ENCODE measurements at places on chromosomes 3 and 15. TPM values are rescaled to one million over a fixed set of nuclear protein-coding genes. Genes with fewer than 3 reads are reported as not detected.

The CHL1 gene
- total RNA-seq = 7.5 TPM

The KCNH8 gene
- total RNA-seq = 0.77 TPM

GRCh38 chr3:157130467-157131251, 29.3 kb downstream of the CCNL1 start:
- DNase-seq = peak; percentile 94

DNA sequence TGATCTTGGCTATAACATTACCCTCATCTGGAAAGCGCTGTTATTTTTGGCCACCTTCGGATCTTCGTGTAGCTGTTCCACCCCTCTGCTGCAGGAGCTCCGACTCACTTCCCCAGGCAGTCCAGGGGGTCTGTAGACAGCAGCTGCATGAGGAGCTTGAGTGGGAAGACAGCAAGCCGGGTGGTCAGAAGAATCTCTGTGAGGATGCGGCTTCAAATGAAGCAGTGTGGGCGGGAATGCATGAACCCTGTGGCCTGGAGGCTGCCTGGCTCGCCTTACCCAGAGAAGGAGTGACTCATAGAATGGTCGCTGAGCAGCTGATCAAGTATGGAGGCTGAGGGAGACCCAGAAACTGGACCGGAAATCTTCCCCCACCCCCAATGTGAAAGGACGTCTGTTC, 45.2 kb upstream of the NR2F2 start:
- DNase-seq = no peak

- no peak for DNase-seq
Measured at GRCh38 chr3:37093481-37093880, 80.9 kb downstream of the LRRFIP2 start.

GRCh38 chr3:130963878-130964277, 62.7 kb downstream of the ASTE1 start:
- no peak for DNase-seq

- DNase-seq = no peak
Measured at GRCh38 chr3:64264501-64265109, 39.3 kb upstream of the PRICKLE2 start.

DNA sequence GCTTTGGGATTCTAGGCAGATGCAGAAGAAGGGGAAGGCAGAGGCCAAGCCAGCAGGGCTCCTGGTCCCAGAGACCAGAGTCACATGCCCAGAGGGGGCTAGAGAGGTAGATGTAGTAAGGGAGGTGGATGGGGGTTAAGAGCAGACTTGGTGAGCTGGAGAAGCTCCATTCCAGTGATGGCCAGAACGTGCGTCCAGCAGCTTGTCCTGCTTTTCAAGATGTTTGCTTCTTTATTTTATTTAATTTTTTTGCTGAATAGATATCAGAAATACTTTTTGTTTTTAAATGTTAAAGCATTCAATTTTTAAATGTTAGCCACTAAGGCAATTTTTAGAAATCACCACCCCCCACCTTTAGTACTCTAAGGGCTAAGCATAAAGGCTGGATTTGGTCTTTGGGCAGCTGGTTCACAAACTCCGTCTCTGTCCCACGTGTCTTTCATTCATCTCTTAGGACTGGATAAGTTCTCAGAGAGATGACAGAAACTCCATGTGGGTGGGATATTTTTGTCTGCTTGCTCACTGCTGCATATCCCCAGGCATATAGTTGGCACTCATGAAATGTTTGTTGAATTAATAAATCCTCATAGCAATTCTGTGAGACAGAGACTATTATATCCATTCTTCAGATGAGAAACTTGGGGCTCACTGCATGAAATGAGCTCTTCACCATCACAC, 6.7 kb downstream of the COLQ start:
- no peak for DNase-seq

GRCh38 chr15:88725305-88726210, 77.7 kb upstream of the ACAN start:
- DNase-seq = no peak

- DNase-seq = no peak
Measured at GRCh38 chr3:167397826-167398225, 17.7 kb upstream of the ZBBX start.

GRCh38 chr3:55721716-55722484, 234.8 kb upstream of the WNT5A start:
- peak; percentile 26 for DNase-seq

DNA sequence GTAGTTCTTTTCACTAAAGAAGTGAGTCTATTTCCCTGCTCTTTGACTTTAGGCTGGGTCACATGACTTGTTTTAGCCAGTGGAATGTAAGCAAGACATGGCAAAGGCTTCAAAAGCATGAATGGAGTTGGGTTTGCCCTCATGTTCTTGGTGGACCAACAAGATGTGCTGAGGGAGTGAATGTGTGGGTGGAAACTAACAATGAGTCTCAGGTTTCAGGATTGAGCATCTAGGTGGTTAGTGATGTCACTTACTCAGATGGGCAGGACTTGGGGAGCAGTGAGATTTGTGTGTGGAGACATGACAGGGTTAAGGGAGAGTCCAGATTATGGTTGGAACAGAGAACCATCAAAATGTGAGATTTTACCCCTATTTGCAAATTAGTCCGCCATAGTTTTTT, 181.4 kb upstream of the UBE2E1 start:
- DNase-seq = no peak

DNA sequence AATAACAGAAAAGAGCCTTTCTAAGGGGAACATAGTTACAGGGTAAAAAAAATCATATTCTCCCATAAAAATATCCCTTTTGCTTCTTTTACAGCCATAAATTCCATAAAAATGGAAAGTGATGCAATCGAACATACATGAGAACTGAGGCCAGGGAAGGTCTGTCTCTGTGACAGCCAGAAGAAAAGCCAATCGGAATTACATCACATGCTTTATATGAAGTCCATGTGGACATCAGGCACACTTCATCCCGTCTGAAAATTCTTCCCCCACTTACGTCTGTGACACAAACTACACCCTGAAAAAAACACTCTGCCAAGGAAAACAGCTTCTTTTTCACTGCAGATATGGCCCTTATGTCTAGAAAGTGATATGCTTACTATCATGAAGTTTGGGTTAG, 323.5 kb downstream of the ERC2 start:
- no peak for DNase-seq

DNA sequence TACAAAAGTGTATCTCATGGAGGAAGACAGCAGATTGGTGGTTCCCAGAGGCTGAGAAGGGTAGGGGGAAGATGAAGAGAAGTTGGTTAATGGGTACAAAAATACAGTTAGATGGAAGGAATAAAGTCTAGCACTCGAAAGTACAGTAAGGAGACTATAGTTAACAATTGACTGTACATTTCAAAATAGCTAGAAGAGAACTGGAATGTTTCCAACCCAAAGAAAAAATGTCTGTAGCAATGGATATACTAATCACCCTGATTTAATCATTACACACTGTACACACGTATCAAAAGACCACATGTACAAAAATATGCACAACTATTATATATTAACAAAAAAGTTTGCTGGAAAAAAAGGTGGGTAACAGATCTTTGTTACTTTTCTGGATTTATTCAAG, 57.3 kb downstream of the THRB start:
- DNase-seq = no peak

- no peak for DNase-seq
Measured at GRCh38 chr3:69649120-69650065, 89.9 kb upstream of the MITF start.

DNA sequence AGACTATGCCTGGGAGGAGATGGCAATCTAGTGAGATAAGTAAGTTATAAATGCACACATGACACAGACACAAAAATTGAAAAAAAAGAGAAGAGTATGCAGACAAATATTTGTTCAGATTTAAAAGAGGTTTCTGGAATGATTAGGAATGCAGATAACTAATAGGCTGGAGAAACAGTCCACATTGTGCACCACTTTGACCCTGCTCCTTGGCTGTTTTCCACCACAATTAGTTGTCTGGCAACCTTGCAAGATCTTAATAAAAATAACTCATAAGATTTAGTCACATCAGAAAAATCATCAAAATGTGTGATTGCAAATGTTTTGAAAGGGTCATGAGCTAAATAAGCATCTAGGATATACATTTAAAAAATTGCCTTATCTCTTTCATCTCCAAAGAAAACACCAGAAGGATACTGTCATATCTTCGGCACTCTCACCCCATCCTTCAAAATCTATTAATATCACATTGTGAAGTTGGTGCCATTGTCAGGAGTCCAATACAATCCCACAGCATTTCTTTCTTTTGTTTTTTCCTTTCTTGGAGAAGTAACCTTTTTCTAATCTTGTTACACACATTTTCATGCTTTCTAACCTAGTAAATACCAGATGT, 153.7 kb upstream of the KCNMB2 start:
- no peak for DNase-seq

DNA sequence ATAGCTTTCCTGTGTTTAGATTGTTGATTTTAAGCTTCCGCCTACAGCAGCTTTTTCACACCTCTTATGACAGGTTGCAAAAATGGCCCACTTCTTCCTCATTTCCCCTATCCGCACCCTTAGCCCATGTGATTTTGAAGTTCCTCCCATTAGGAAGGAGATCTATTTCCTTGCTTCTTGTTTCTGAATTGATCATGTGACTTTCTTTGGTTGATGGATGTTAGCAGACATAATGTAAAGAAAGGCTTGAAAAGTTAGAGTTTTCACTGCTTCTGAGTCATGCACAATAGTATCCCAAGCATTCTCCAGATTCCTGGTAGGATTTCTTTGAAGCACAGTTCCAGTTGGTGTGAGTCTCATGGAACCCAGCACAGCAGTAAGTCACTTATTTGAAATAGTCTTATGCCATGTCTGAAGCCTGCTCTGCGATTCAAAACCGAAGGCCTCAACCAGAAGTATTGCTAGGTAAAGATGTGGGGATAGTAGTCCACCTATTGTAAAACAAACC, 76.6 kb downstream of the EDEM1 start:
- DNase-seq = no peak

GRCh38 chr3:72288955-72289691, 504.2 kb upstream of the PROK2 start:
- no peak for DNase-seq

DNA sequence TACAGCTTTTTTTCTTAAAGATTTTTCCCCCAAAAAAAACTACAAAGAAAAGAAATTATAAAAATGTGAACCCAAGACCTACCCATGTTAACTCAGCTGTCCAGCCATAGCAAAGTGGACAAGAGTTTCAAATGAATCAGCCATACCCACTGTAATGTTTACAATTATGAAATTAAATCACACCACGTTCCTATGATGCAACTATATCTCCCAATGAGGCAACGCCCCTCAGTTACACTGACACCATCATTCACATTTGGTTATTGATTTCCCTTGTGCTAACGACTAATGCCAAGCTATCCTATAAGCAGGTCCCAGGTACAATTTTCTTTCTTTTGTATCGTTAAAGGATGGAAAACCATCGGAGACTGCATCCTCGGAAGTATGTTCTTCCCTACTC, 115.1 kb upstream of the ICE2 start:
- DNase-seq = no peak

GRCh38 chr15:66254089-66254950, 770 bp upstream of the MEGF11 start:
- DNase-seq = no peak

GRCh38 chr15:88077296-88078020, 179.1 kb downstream of the NTRK3 start:
- DNase-seq = no peak

- DNase-seq = no peak
Measured at GRCh38 chr3:53035825-53036619, 9.9 kb downstream of the SFMBT1 start.
